Iris pigment epithelial cell (primary cell): ENCODE measurements at places on chromosomes 6 and 20.

- no peak for DNase-seq
These were observed 158.7 kb upstream of the JARID2 start for GRCh38 chr6:15087186-15087589.

GRCh38 chr20:62678553-62678952, 30.1 kb upstream of the NTSR1 start:
- DNase-seq, result no peak

- no peak for DNase-seq
These were observed 36.9 kb downstream of the CBFA2T2 start for GRCh38 chr20:33526769-33527168.

GRCh38 chr6:157534977-157535339, 154.0 kb downstream of the ZDHHC14 start:
- DNase-seq, result no peak

DNA sequence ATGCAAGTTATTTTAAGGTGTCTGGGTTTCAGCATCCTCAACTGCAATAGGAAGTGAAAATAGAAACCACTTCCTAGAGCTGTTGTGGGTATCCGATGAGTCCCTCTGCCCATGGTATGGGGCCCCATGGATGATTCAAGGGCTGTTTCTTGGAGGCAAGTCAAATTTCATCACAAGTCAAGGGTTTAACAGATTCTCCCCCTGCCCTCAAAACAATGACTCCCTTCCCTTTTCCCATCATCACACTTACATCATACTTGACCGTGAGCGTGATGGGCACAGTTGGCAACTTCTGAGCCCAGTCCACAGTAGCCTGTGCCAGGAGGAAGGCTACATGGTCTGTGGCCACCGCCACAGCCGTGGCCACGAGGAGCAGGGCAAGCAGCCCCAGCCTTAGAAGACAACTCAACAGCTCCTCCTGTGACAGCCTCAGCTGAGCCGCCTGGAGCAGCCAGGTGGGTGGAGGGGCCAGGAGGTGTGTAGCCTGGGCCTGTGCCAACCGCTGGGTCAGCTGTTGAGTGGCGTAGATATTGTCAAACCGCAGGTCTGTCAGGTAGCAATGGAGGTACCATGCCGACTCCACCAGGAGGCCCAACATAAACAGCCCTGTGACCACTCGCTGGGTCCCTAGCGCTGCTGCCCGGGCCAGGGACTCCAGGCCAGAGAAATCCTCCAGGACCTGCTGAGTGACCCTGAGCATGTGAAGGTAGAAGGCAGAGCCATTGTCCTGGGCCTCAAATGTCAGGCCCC, 5.2 kb downstream of the OCSTAMP start:
- peak; percentile 10 for DNase-seq

DNA sequence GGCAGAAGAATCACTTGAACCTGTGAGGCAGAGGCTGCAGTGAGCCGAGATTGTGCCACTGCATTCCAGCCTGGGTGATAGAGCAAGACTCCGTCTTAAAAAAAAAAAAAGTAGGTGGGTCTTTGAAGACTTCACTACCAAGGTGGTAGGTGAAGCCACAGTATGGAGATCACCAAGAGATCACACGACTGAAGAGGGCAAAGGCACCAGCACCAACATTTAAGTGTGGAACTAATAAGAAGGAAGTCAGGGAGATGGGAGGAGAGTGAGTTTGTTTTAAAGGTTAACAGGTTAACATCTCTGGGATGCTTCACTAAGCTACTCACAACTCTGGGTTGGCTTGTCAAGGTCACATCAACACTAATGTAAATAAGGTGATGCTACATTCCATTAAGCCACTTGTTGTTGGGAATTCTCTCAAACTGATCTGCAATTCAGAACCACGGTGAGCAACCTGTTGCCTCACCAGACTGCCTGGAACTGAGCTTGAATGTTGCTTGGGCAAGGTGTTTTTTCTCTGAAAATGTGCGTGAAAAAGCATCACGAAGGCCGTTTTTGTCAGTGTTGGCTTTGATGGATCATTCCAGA, 48.7 kb downstream of the KCTD20 start:
- DNase-seq, result peak; percentile 39

DNA sequence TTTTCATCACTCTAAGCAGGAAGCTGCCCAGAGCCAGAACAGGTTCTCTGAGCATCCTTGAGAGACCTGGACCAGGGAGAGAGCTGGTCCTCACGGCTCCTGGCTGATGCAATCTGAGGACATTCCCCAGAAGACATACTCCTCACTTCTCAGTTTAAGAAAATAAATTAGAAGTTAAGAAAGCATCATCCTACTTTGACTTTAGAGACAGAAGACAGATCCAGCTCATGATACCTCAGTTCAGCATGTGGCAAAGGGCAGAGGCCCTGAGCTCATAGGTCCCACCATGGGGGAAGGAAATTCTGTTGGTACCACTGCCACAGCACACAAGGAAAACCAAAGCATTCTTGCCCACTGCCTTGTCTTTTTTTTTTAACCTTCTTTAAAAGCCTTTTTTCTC, 378.1 kb upstream of the JARID2 start:
- DNase-seq, result no peak

DNA sequence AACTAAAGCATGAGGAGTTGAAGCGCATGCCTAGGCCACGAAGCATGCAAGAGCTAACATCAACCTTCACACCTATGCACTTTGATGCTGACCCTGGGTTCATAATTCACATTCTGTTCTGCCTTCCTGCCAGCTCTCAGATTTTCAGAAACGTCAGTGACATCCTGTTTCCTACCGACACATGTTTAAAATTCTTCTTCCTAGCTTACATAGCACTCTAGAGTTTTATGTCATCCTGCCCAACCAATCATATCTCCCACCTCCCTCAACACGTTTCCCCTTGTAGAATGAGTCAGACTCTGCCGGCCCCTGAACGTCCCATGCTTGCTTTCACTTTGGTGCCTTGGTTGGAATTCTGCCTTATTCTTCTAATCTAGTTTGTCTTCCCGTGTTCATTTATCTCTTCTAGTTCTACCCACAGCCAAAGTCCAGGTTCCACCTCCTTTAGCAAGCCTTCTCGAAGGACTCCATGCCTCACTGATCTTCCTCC, 97.2 kb upstream of the MAP7 start:
- peak; percentile 99 for DNase-seq

- DNase-seq, result peak; percentile 41
These were observed 37.3 kb downstream of the RREB1 start for GRCh38 chr6:7144872-7145584.

DNA sequence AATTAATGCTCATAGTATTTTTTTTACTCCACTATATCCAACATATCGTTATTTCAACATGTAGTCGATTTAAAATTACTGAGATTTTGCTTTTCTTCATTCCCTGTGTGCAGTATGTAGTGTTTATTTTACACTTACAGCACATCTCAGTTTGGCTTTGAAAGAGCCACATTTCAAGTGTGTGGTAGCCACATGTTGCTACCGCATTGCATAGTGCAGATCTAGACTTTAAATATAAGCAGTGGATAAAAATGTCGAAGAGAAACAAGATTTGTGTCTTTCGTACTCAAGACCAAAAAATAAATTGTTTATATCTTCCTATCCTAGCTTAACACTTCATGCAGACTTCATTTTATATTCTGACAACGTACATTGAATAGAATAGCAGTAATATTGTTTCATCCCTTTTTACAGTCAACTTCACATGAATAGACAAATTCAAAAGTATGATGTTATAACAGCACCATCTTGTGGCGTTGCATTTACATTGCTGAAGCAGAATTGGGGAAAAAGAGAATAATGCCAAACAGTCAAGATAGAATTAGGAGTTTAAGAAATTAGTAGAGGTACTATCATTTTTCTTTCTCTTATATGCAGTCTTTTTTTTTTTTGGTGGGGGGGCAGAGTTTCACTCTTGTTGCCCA, 29.9 kb downstream of the FBXO5 start:
- DNase-seq, result peak; percentile 57

- no peak for DNase-seq
These were observed 546.5 kb downstream of the PRKN start for GRCh38 chr6:162181111-162181510.

DNA sequence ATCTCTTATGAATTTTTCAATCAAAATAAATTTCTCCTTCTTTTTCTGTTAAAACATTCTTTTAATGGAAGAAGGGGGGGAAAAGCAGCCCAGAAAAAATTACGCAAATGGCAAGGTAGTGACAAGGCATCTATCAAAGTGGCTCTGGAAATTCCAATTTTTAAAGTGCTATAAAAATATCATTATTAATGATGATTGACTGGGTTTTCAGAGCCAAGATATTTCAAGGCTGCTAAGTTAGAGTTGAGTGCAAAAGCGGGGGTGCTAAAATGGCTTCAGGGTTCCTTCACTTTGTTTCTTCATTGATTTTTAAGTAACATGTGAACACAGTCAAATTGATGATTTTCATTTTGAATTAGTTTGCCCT, 171.6 kb upstream of the CITED2 start:
- no peak for DNase-seq

DNA sequence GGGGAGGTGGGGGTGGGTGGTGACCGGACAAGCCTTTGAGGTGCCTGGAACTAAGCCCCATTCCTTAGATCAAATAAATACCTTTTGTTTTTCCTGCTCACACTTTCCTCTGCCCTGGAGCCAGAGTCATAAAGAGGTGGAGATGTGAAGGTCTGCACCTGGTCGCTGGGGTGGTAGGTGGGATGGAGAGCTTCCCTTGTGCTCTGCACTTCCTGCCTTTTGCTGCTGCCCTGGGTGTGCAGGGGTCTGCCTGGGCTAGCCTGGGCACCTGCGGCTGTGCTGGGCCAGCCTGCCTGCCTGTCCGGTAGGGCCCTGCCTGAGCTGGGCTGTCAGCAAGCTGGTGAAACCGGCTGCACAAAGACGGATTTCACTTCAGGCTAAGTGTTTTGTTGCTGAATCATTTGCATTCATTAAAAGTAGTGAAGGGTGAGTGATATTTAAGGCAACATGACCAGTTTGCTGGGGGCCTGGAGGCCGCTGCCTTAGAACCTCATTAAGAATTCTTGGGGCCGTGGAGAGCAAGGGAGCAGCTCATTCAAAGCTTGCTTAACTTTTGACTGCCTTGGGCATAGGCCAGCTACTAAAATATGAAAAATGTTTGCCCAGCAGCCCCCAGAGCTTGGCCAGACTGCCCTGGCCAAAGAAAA, 20.5 kb downstream of the PTK7 start:
- peak; percentile 82 for DNase-seq

DNA sequence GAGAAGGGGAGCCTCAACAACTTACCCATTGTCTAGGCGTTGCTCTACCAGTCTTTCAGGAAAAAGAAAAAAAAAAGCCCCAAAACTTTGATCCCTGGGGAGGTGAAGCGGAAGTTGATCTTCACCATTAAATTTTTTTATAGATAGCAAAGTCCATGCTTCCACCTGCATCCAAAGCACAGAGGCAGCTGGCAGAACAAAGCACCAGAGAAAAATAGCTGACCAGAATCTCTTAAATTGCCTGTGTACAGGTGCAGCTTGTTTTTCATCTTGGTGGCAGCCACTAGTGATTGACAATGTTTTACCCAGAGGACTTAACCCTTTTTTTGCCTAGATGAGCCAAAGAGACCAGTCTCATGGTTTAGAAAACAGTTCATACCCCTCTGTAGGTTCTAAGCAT, 86.0 kb downstream of the MYB start:
- no peak for DNase-seq

- peak; percentile 52 for DNase-seq
These were observed 638 bp downstream of the MDN1 start for GRCh38 chr6:89818977-89819335.

GRCh38 chr20:50575865-50576720, 65.9 kb downstream of the PTPN1 start:
- DNase-seq, result peak; percentile 54

DNA sequence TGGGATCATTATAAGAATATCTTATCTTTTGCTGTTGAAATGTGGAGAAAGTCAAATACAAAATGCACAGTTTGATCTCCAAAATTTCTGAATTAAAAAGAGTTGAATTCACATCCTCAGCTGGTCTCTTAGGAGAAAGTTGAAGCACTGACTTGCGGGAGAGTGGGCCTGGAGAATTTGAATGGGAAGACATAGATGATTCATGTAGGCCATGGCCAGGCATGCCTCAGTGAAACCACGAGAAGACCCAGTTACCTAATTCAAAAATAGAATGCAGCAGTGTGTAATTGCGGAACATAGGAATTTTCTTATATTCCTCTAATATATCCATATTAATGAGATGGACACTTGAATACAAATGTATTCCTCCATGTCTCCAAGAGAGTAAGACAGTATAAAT, 53.0 kb upstream of the DTNBP1 start:
- no peak for DNase-seq

DNA sequence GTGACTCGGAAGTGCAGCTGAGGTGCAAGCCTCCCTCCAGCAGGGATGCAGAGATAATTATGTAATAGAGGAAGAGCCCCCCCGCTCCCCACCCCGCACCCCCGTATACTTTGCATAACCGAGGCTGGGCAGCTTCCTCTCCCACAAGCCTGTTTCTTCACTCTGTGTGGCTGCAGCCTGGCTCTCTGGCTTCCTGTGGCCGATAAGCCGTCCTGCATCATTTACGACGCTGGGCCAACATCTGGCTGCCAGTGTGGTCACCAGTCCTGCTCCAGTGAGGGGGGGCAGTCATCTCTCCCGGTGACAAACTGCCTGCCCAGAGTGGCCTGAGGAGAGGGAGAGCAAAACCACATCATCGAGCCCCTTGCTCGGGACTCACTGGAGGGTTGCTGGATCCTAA, 59.2 kb downstream of the RBM38 start:
- DNase-seq, result peak; percentile 16

- DNase-seq, result no peak
These were observed 33.0 kb downstream of the OVOL2 start for GRCh38 chr20:18024606-18025127.

DNA sequence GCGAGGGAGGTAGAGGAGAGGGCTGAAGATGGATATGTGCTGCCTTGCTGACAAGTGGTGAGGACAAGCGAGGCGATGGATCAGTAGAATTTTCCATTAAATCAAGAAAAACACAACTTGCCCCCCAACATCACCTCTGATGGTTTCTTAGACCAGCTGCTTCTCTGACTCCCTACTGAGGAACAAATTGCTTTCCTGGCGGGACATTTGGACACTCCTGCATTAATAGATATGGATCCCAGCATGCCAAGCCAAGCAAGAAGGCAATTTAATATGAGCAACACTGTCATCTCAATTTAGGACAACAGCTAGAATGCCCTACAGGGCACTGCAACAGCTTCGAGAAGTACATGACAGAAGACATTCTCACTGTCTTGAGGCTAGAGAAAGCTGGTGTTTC, 248.4 kb upstream of the AGPAT4 start:
- no peak for DNase-seq

DNA sequence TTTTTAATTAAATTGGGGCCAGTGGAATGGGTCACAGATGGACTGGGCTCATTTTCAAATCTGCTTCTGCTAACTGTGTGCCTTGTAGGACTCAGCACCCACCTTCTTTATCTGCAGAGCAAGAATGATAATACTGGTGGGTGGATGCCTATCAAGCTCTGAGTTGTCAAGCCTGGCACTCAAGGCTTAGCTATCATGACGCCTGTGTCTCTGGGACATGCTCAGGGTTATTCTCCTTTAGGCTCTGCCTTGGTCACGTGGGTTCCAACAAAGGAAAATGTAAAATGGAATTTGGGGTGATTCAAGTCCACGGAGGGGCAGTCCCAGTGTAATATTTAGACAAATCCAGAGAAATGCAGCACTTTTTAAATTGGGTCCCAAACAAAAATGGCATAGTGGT, 202.3 kb downstream of the TSHZ2 start:
- DNase-seq, result no peak
